ENCODE measurements at places on chromosomes 4 and X. TPM values are rescaled to one million over a fixed set of nuclear protein-coding genes. Genes with fewer than 3 reads are reported as not detected.
A peak's percentile ranks its signal among the peaks of the same experiment; 100 is the strongest.

GRCh38 chrX:103687696-103688201 is 1.2 kb upstream of the MORF4L2 start:
- DNase-seq: peak; percentile 46

Gene CYLC1
- total RNA-seq: not detected

Gene WAS
- 146 TPM for total RNA-seq

Gene GABRE
- total RNA-seq: not detected

DNA sequence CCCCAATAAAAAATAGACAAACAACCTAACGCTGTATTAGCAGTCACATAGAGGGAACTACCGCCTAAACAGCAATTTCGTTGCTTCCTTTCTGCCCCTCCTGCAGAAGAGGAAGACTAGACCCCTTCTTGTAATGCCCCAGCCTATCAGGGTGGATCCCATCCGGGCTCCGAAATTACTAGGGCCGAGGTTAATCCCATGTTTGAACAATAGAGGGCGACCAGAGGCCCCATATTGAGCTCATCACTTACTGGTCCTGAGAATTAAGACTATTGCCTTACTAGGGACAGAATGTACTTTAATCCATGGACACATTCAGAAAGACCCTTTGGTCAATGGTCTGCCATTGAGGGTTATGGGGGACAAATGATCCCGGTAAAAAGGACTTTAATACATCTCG is 11.8 kb upstream of the ZNF630 start:
- peak; percentile 29 for DNase-seq

GRCh38 chrX:78595901-78596502 is 63.1 kb downstream of the RTL3 start:
- DNase-seq: no peak

Gene TRPC3
- total RNA-seq: 0.34 TPM

- no peak for DNase-seq
These were observed 3.4 kb downstream of the SPARCL1 start for GRCh38 chr4:87525636-87526295.

Gene SPCS3
- 146 TPM for total RNA-seq

Gene CTAG2
- total RNA-seq: 17.1 TPM
